ENCODE measurements at places on chromosomes 12 and 14.
A peak's percentile ranks its signal among the peaks of the same experiment; 100 is the strongest.

GRCh38 chr12:98403385-98403784 lies 112.0 kb upstream of the TMPO start:
- no peak for DNase-seq

DNA sequence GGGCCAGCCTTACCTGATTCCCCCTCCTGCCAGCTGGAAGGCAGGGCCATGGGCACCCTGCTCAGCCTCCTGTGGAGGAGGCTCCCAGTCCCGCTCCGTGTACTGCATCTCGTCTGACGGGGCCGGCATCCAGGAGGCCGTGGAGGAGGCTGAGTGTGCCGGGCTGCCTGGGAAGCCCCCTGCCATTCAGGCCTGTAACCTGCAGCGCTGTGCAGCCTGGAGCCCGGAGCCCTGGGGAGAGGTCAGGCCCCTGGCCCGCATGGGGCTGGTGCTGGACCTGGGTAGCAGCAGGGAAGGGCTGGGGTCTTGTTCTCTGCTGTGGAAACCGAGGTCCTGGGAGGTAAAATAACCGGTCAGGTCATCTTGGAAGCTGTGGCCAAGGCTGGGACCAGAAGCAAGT lies 16.4 kb downstream of the PAPLN start:
- DNase-seq, result no peak

GRCh38 chr14:101410126-101410525 lies 151.2 kb upstream of the DIO3 start:
- no peak for DNase-seq

GRCh38 chr14:101202627-101203404 lies 299.3 kb upstream of the RTL1 start:
- DNase-seq, result no peak

DNA sequence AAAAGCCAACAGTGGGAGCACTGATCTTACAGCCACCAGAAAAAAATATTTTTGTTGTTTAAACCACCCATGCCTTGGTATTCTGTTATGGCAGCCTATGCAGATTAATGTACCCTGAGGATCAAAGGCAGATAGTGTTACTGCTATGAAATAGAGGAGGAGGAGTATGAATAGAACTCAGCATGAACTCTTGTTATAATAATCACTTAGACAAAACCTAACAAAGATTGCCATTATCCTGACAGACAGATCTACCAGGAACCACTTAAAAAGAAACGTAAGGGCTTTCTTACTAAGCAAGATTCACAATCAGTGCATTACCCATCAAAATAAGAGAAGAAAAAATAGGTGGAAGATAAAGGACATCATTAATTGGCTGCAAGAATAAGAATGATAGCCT lies 558.3 kb downstream of the GALC start:
- no peak for DNase-seq

DNA sequence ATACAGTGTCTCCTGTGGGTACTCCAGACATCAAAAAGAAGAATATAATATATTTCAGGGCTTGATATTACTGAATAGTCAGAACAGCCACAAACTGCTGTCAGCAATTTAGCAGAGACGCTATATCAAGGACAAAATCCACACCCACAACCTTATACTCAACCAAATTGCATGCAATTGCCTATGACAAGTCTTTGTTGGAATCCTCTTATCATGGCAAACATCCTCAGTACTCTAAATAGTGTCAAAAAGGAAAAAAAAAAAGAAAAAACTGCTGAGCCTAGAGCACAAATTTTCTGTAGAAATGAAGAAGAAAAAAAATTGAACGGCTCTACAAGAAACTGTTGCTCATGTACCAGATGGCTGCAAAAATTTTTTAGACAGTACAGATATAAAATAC lies 485.7 kb downstream of the TMTC2 start:
- DNase-seq, result no peak

DNA sequence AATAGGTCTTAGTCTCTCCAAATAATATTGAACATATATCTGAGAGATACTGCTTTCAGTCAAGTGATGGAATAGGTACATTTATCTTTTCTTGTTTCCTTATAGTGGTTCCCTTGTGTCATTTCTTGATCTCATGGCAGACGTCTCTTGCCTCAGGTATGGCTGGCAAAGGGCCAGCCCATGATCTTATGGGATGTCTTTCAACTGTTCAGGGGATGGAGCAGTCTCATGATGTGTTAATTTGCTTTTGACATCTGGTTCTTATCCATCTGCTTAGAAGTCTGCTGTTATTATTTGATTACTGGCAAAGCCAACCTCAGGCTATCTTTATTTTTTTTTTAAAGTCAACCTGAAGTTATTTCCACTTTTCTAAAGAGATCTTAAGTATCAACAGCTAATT lies 262.9 kb downstream of the TMEM117 start:
- no peak for DNase-seq

- DNase-seq, result no peak
Measured at GRCh38 chr12:24379433-24379832, 430.0 kb upstream of the SOX5 start.

DNA sequence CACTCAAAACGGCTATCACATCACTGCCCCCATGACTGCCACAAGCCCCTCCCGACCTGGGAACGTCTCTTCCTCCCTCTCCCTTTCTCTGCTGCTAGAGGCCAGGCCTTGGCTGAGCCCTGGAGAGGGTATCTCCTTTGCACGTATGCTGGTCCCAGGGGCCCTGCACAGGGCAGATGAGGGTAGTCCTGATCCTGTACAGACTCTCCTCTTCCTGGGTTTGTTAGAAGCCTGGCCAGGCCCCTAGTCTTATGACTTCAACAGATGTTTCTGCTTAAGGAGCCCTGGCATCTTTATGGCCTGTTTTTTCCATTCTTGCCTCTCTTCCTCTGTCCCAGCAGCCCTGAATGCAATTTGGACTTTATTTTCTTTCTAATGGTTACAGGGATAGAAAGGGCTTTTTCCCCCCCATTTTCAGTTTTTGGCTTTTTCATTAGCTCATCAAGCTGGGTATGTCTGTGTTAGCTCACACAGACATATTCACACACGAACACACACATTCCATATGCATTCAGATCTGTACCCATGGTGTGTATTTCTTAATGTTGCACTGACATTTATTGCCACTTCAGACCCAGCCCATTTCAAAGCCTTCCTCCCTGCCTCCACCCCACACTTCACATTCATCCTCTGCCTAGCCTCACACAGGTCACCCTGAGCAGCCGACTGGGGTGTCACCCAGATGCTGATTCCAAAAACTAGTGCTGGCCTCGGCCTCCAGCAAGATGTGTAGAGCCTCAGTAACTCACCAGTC lies 203.2 kb downstream of the ZFP36L1 start:
- DNase-seq, result peak; percentile 62

DNA sequence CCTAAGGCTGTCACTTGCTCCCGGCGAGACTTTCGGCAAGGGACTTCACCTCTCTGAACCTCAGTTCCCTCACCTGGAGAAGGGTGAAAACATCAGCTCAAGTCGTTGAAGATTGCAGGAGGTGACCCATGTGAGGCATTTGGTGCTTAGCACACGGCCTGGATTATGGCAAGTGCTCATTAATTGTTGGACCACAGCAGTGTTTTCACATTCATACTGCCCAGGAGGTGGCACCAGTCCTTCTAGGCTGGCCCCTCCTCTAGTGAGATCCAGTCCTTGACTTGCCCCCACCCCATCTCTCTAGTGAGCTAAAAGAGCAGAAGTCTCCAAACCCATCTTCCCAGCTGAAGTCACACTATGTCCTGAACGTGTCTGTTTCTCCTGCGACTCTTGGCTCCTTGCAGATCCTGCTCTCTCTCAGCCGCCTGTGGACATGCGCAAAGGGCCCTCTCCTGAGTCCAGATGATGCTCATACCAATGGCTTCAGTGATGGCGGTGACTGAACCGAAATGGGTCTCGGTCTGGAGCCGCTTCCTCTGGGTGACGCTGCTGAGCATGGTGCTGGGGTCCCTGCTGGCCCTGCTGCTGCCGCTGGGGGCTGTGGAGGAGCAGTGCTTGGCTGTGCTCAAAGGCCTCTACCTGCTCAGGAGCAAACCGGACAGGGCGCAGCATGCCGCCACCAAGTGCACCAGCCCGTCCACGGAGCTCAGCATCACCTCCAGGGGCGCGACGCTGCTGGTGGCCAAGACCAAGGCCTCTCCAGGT lies 1.6 kb downstream of the FICD start:
- DNase-seq, result no peak

GRCh38 chr14:49105956-49106355 lies 480.2 kb downstream of the RPS29 start:
- DNase-seq, result no peak

GRCh38 chr14:74217672-74218448 lies 21.4 kb upstream of the VSX2 start:
- DNase-seq, result peak; percentile 7

DNA sequence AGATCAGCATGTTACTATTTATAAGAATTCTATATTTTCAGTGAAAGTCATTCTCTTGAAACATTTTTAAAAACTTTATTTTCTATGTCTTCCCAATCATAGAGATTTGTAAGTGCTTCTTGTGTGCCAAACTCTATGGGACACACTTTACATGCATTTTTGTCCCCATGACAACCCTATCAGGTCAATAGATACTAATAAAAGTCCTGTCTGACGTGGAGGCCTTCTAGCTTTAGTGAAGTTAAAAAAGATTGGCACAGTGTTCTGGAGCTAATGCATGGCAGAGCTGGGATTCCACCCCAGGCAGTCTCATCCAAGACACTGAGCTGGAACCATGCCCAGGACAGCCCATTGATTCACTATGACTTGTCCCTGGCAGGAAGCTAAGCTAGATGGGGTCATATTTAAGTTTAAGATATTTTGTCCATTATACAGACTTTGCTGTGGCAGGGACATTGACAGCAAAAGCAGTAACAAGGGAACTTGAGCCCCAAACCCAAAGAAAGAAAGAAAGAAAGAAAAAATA lies 28.1 kb downstream of the TTC6 start:
- DNase-seq, result peak; percentile 14

DNA sequence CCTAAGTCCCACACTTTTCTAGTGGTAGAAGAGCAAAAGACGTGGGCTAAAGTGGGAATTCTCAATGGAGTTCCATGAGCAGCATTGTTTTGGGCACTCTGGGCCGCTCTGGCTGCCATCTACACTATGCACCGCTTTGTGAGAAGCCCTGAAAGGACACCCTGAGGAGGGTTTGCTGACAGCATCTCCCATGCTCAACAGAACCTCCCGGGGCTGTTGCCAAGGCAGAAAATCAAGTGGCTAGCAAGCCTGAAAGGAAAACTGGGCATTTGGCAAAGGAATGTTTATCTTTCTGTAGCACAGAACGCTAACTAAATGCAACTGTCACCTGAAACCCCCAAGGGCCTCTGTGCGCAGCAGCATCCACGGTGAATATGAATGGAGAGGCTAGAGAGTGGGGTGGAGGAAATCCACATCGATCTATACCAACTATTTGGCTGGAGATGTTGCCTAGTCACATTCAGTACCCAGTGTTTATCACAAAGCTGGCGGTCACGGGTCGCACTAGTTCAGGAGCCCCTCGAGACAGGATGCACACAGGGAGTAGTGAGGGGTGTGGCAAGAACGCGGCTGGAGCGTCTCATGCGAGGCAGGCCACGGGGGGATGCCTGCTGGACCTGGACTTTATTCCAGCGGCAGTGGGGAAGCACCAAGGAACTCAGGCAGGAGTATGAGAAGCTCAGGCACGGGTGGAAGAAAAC lies 14.2 kb downstream of the APPL2 start:
- DNase-seq, result no peak

DNA sequence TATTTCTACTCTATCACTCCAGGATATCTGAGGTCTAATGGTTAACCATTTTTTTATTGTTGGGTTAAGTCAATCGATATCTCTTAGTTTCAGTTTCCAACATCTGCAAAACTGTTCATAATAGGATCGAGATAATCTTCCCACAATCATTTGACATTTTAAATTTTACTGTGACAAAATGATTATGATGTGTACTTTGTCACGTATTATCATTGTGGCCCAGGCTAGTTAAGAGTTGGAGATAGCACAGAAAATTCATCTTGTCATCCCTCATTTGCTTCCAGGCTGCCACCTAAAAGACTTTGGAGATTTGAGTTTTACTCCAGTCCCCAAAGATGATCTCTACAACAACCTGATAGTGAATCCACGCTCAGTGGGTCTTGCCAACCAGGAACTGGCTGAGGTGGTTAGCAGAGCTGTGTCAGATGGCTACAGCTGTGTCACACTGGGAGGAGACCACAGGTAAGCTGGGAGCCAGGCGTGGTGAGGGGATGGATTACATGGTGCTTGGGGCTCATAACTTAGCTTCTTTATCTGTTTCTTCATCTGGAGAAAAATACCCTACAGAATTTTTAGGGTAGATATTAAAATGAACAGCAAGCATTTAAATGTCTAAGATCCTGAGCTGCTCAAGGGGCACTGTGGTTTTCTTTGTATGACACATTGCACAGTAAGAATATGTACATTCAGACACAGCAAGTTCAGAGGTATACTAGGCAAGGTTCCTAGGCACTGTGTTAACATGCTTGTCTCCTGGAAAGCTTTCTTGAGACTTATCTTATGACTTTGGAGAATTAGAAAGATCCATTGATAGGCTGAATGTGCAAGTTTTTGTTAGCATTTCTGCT lies 22.4 kb downstream of the ARG2 start:
- no peak for DNase-seq

GRCh38 chr12:4026020-4026358 lies 152.8 kb upstream of the PARP11 start:
- no peak for DNase-seq

DNA sequence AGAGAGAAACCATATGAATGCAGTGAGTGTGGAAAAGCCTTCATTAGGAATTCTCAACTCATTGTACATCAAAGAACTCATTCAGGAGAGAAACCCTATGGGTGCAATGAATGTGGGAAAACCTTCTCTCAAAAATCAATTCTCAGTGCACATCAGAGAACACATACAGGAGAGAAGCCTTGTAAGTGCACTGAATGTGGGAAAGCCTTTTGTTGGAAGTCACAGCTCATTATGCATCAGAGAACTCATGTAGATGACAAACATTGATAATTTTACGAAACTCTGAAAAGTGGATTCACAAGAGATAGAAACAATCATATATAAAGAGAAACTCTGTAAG lies 22.9 kb downstream of the ZNF268 start:
- no peak for DNase-seq

GRCh38 chr12:129886541-129886940 lies 17.3 kb downstream of the TMEM132D start:
- no peak for DNase-seq

DNA sequence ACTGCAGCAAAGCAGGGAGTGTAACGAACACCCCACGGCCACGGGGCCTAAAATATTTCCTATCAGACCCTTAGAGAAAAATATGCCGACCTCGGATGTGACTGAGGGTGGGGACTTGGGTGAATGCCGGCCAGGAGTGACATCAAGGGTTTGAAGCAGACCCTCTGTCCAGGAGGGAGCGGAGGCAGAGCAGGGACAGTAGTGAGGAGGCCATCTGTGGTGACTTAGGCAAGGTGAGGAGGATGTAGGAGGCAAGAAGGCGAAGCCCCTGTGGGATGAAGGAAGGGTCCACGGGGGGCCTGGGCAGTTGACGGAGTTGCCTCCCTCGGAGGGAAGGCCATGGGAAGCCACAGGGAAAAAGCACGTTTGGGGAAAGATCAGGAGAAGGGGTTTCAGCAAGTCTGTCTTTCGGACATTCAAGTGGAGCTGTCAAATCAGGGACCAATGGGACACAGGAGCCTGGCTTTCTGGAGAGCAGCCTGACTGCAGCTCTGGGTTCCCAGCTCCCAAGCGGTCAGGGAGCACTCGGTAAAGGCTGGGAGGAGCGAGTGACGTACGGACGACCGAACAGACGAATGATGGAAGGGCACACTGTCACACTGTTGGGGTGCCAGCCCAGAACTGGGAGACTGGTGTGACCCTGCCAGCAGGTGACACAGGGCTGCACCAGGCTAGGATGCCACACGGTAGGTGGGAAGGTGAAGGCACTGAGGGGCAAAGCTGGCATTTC lies 74.3 kb downstream of the MOK start:
- DNase-seq, result no peak

- DNase-seq, result no peak
Measured at GRCh38 chr12:53564941-53565340, 57.7 kb upstream of the NPFF start.

GRCh38 chr14:79186523-79186922 lies 1016.4 kb downstream of the NRXN3 start:
- DNase-seq, result no peak
